ENCODE measurements at places on chromosomes 13 and 19.

DNA sequence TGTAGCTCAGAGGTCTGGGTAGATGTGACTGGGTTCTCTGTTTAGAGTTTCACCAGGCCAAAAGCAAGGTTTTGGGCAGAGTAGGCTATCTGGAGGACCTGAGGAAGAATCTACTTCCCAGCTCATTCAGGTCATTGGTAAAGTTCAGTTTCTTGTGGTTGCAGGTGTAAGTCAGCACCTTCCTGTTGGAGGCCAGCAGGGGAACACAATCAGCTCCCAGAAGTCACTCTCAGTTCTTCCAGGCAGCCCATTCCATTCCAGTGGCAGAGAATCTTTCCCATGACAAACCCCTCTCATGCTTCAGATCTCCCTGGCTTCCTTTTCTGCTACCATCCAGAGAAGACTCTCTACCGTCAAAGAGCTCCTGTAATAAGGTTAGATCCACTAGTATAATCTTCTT lies 176.2 kb upstream of the UFM1 start:
- DNase-seq: peak; percentile 12

- no peak for DNase-seq
Measured at GRCh38 chr19:823565-824121, 1.9 kb upstream of the PLPPR3 start.

DNA sequence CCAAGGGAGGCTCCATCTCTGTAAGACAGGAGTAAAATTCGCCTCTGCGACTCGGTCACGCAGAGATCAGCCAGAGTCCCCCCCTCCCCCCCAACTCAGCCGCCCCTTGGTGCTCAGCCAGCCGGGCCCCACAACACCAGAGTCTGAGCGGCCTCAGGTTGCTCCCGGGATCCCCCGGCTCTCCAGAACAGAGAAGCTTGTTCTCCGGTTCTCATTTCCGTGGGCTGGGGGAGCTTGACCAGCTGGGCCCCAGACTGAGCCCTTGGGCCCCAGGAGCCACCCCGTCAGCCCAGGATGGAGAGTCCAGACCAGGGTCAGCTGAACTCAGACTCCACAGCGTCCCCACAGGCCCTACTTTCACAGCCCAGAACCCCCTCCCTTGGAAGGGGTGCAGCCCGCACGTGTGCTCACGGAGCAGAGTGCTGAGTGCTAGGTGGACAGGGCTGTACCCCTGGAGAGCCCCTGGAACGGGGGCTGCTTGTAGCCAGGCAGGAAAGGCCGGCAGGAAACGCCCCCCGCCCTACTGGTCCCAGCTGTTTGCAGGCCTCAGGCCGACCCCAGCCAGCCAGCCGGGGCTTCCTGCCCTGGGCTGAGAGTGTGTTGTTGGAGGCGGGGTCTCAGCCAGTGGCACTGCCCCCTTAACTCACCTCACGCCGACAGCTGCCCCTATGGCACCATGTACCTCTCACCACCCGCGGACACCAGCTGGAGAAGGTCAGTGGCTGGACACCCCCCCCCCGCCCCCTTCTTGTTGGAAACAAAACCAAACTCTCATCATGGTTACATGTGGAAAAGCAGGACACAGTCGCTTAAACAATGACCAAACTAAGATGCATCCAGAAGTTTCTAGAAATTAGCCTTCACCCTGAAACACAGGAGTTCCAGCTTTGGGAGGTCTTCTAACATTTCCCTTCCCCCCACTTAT lies 44.4 kb downstream of the COMP start:
- no peak for DNase-seq

GRCh38 chr19:49987159-49987698 lies 26.3 kb upstream of the SIGLEC11 start:
- peak; percentile 93 for DNase-seq

- no peak for DNase-seq
Measured at GRCh38 chr13:38090913-38091312, 221.3 kb upstream of the TRPC4 start.

- no peak for DNase-seq
Measured at GRCh38 chr13:67275351-67275960, 45.3 kb upstream of the PCDH9 start.

DNA sequence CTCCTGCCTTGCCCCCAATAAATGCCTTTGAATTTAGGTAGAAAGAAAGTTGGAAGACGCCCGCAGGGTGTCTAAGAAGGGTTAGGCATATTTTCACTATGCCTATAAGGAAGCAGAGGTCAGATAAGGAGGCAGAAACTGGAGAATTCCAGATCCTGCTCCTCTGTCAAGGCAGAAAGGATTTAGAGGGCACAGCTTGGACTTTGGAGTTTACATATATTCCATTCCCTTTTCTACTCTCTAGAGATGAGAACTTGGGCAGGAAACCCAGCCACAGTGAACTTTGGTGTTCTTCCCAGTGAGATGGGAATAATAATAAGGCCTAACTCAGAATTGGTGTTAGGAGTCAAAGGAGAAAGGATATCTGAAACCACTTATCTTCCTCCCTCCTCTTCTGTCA lies 37.4 kb downstream of the CCNE1 start:
- DNase-seq: no peak

DNA sequence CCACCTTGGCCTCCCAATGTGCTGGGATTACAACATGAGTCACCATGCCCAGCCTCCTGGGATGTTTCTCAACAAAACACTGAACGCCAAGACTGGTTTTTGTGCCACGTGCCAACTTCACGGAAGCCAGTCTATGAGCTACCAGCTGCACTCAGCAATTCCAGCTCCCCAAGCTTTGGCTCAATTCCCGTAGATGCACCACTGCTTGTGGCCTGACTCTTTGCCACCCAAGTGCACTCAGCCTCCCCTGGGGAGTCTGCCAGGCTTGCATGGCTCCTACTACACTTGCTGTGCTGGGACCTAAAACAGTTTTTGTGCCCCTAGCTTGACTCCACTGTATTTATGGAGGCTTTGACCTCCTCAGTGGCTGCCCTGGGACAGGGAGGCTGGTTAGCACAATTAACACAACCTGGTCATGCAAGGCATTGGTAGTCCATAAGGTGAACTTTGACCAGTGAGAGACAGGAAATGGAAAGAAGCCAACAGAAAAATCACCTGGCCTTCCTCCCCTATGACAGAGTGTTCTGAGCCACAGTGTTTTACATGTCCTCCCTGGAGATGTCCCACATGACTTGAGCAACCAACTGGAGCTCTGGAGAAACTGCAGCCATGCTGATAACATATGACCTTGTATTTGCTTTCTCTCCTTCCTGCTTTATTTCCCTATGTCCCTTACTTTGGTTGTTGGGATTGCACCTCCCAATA lies 1173.1 kb downstream of the UQCRFS1 start:
- DNase-seq: no peak

DNA sequence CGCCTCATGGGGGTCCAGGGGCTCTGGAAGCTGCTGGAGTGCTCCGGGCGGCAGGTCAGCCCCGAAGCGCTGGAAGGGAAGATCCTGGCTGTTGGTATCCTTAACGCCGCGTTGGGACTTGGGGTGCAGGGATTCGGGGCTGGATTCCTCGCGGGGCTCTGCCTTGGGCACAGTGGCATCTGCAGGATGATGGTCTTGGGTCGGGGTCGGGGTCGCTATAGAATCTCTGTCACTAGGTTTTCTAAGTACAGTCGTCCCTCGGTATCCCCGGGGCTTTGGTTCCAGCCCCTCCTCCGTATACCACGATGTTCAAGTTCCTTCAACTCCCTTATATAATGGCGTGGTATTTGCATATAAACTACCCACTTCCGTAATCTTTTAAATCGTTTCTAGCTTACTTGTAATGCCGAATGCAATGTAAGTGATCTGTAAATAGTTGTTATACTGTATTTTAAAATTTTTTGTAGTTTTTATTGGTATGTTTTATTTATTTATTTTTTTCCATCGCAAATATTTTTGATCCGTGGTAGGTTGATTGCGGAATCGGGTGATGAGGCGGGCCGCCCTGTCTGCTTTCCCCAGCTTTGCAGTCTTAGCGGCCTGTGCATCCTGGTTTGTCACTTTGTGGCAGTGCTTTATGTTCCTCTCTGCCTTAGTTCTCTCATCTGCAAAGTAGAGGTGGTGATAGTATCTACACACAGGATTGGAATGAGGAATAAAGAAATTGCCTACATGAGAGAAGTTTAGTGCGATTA lies 606 bp downstream of the ERCC5 start:
- DNase-seq: peak; percentile 59

DNA sequence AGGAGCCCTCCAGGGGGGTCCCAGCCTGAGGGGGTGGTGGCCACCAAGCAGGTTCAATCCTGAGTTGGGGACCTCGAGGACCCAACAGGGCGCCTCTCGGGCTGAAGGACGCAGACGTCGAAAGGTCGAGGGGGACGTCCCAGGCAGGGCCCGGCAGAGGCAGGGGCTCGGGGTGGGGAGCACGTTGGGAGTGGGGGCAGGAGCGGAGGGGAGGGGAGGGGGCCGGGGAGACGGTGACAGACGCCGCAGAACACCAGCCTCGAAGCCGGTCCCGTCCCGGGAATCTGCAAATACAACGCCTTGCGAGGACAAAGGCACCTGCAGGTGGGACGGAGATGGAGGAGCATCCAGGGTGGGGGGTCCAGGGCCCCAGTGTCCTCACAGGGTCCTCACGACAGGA lies 4.1 kb downstream of the FGF22 start:
- no peak for DNase-seq

- peak; percentile 76 for DNase-seq
Measured at GRCh38 chr13:75993823-75994222, 357.7 kb downstream of the LMO7 start.

GRCh38 chr13:43022934-43023288 lies 475 bp upstream of the DNAJC15 start:
- DNase-seq: no peak

DNA sequence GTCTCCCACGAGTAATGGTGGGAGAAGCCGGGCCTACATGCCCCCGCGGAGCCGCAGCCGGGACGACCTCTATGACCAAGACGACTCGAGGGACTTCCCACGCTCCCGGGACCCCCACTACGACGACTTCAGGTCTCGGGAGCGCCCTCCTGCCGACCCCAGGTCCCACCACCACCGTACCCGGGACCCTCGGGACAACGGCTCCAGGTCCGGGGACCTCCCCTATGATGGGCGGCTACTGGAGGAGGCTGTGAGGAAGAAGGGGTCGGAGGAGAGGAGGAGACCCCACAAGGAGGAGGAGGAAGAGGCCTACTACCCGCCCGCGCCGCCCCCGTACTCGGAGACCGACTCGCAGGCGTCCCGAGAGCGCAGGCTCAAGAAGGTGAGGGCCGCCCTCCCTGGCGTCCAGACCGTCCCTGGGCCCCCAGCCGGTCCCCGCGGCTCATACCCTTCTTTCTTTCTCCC lies 1.4 kb upstream of the USF2 start:
- DNase-seq: peak; percentile 29

DNA sequence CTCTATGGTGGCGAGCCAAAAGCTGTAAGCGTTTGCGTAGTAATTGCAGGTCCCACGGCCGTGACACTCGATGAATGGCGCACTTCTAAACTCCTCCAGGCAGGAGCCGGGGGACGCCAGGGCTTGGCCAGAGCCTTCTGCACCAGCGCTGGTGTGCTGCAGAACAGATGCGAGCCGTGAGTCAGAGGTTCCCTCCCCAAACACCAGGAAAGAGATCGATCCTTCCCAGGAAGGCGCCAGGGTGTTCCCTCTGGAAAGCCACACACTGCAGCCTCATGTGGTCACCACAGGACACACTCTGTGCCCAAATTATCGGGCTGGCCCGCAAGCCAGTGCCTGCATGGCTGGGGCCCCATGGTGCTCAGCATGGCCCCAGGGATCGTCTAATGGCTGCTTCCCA lies 154.6 kb downstream of the COL4A1 start:
- DNase-seq: no peak

GRCh38 chr19:15812060-15812722 lies 3.3 kb downstream of the OR10H1 start:
- DNase-seq: peak; percentile 52

- DNase-seq: peak; percentile 73
Measured at GRCh38 chr19:18251587-18252369, 22.5 kb downstream of the IQCN start.

- DNase-seq: no peak
Measured at GRCh38 chr13:43031881-43032280, 8.5 kb downstream of the DNAJC15 start.

DNA sequence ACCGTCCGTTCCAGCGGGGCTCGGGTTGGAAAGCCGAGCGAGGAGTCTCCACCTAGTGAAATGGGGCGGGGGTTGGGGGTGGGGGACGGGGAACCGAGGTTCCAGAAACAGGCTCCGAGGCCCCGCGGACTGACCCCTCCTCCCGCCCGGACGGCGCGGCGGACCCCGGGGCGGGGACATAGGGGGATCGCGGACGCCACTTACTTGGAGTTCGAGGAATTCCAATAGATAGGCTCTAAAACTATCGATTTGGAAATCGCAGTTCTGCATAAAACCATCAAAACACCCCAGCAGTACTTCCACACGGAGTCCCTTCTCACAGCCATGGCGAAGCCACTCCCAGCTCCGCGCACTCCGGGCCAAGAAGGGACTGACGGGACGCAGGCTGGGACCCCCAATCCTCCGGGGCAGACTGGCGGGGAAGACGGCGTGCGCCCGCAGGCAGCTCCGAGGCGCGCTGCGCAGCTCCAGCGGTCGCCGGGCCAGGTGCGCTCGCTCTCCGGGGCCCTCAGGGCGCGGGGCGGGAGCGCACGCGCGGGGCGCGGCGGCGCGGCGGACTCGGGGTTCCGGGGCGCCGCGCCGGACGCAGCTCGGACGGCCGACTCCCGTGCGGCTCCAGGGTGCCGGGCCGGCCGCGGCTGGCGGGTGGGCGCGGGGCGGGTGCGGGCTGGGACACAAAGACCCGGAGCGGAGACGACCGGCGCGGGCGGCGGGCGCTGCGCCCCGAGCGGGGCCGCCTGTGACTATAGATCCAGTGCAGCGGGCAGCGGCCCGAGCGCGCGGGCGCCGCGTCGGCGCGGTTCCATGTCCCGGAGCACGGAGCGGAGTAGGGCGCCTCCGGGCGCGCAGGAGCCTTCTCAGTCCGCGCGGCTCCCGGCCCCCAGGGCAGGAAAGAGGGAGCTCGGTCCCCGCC lies 567 bp downstream of the EFNB2 start:
- DNase-seq: no peak

- DNase-seq: no peak
Measured at GRCh38 chr13:61466280-61466679, 50.6 kb upstream of the PCDH20 start.

DNA sequence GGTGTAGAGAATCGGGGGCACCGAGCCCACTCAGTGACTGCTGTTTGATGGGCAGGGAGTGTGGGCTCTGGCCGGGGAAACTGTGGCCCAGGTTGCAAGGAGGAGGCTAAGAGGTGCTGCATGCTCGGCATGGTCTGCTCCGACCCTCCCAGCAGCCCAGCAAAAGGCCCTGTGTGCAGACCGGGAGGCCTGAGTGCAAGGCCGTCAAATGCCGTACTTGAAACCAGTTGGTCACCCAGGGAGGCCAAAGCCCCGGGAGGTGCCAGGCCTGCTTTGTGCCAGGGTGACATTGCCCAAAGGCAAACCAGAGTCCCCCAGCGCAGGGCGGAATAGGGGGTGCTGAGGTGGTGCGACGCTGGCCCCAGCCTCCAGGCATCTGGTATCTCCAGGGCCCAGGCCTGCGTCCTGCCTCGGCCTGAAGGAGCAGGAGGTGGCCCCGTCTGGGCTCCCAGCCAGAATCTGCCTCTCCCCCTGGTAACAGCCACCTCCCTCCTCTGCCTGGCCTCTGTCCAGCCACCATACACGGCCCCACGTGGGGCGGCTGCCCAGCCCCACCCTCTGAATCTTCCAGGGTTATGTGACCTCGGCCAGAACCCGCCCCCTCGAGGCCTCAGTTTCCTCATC lies 4.0 kb downstream of the PIK3R2 start:
- DNase-seq: peak; percentile 91
